ENCODE measurements at places on chromosomes 11 and 22.

- DNase-seq, result no peak
These were observed at the start of gene UBE2L3 for GRCh38 chr22:21567456-21568346. Gene UBE2L3 (plus strand): TSS chr22:21567714. CDS start chr22:21567745, 31 bp downstream.

- no peak for DNase-seq
These were observed 541.4 kb downstream of the MN1 start for GRCh38 chr22:27260087-27260698.

GRCh38 chr11:57485217-57485990 lies 25.1 kb downstream of the RTN4RL2 start:
- DNase-seq, result no peak

GRCh38 chr11:80096736-80097135 lies 655.9 kb upstream of the TENM4 start:
- DNase-seq, result peak; percentile 92

DNA sequence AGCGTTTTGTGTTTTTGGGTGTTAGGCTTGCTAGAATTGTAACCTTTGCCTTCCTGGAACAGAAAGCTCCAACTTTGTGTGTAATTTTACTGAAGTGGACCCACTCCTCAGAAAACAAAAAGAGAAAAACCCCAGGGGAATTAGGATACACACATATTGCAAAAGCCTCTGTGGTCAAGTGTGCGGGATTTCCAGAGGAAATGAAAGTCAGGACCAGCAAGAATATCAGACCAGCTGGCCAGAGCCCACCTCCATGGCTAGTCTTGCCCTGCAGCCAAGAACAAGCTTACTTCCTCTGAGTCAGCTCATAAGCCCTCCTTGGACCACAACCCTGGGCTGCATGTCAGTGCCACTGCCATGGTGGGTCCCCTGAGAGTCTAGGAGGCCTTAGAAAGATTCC lies 37.0 kb upstream of the FTH1 start:
- DNase-seq, result no peak

DNA sequence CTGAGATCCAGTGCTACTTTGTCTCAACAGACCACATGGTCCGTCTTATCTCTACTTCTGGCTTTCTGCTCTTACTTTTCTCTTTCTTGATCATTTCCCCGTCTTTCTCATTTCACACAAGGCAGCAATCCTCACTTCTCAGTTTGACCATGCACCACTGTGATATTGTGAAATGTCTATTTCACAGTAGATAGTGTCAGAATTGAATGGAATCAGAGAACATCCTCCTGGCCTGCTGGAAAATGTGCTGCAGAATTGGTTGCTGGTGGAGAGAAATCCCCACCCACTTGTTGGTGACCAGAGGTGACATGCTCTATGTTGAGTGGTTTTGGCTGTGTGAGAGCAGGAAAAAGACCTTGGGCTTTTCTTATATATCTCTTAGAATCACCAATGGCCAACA lies 57.8 kb upstream of the RCN1 start:
- DNase-seq, result no peak

GRCh38 chr11:33544593-33545373 lies 155.8 kb downstream of the C11orf91 start:
- DNase-seq, result no peak
